ENCODE measurements at places on chromosomes 2 and 18. TPM values are rescaled to one million over a fixed set of nuclear protein-coding genes. Genes with fewer than 3 reads are reported as not detected.

Gene CD226
- total RNA-seq, result 0.07 TPM

Gene NCKAP1
- 102 TPM for total RNA-seq

Gene DQX1
- total RNA-seq, result 0.16 TPM

Gene CHRNG
- total RNA-seq, result not detected

Gene TRIM43
- total RNA-seq, result 0.07 TPM

Gene MYCN
- total RNA-seq, result not detected

Gene INO80D
- total RNA-seq, result 1.8 TPM

Gene NPPC
- total RNA-seq, result 0.21 TPM

Gene YPEL5
- 52.1 TPM for total RNA-seq

Gene GTF2A1L
- not detected for total RNA-seq

Gene MARCHF4
- total RNA-seq, result 45.6 TPM

Gene EVX2
- not detected for total RNA-seq

Gene PROC
- 3.5 TPM for total RNA-seq

Gene SOWAHC
- 12.8 TPM for total RNA-seq

Gene LINC00305
- not detected for total RNA-seq

Gene CKAP2L
- 13.4 TPM for total RNA-seq

Gene KCNF1
- total RNA-seq, result 21.8 TPM

Gene UPP2
- total RNA-seq, result not detected

Gene REG3A
- not detected for total RNA-seq

Gene C2orf49
- total RNA-seq, result 15.4 TPM

Gene ID2
- total RNA-seq, result 70.1 TPM

Gene DPP4
- total RNA-seq, result 0.36 TPM

Gene LTBP1
- 16.8 TPM for total RNA-seq

Gene ACMSD
- total RNA-seq, result not detected

Gene DCC
- not detected for total RNA-seq

Gene GALNT5
- total RNA-seq, result 2.8 TPM

Gene IL1A
- total RNA-seq, result 0.16 TPM

Gene TRABD2A
- 9.7 TPM for total RNA-seq

Gene SNRPD1
- 187 TPM for total RNA-seq

Gene ERFE
- 7.6 TPM for total RNA-seq

Gene DNAJC5G
- not detected for total RNA-seq

Gene CEBPZOS
- total RNA-seq, result 39.7 TPM

Gene EN1
- 1.1 TPM for total RNA-seq

Gene CGREF1
- total RNA-seq, result 8.4 TPM

Gene GKN1
- 0.83 TPM for total RNA-seq
